GM20000 (cell line): ENCODE measurements at places on chromosomes 2 and 18.

GRCh38 chr18:21313576-21313975, 71.5 kb downstream of the GREB1L start:
- DNase-seq: no peak

- DNase-seq: no peak
Measured at GRCh38 chr2:148909114-148909513, 34.1 kb downstream of the KIF5C start.

DNA sequence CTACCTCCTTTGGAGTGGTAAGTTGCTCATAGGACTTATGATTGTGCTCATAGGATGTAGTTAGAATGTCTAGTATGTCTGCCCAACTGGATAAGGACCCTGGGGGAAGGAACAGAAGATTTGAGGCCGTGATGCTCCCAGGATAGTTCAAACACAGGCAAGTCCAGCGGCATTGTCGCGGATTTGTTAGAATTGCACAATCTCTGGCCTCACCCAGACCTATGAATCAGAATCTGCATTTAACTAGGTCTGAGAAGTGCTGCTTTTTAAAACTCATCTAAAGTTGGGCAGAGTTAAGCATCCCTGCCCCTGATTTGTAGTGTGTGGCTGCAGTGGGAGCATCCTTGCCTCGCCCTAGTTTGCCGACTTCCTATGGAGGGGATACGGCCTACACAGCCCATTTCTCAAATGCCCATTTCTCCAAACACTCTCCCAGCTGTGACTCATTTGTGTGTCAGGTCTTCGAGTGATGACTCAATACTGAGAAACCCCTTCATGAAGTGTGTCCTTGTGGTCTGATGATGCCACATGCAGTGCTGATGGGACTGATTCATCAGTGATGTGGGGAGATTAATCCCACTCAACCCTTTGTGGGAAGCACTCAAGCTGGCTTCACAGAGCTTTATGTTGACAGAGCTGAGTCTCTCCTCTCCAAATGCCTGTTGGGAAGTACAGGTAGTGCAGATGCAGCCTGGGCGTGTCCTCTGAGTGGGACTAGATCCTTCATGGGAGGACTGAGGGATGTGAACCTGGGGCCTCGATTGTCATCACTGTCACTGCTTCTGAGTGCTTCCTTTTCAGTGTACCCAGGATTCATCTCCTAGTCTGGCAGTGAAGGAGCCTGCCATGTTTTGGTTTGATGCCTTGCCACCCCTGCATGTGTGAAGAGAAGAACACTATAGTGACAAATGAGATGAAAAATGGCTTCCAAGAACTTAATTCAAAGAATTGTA, 18.7 kb downstream of the SMIM21 start:
- no peak for DNase-seq

- DNase-seq: no peak
Measured at GRCh38 chr2:60285626-60286316, 267.7 kb downstream of the BCL11A start.

DNA sequence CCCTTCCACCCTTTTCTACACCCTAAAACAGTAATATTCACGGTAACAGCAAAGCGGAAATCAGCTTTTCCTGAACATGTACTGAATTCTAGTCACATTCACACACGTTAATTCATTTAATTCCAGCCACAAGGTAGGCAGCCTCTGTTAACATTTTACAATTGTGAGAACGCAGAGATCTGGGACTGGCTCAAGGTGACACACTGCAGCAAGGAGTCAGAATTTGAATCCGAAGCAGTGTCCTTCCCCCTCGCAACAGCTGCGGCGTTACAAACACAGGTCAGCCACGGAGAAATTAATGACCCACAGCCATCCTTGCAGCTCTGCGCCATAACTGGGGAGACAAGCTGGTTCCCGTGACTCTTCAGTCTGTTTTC, 818 bp upstream of the SLC20A1 start:
- DNase-seq: no peak

GRCh38 chr2:208099682-208100470, 24.4 kb downstream of the CRYGD start:
- DNase-seq: no peak

GRCh38 chr2:20168048-20168726, 56.7 kb downstream of the SDC1 start:
- no peak for DNase-seq

GRCh38 chr2:207935121-207935990, 90.0 kb downstream of the PLEKHM3 start:
- no peak for DNase-seq

DNA sequence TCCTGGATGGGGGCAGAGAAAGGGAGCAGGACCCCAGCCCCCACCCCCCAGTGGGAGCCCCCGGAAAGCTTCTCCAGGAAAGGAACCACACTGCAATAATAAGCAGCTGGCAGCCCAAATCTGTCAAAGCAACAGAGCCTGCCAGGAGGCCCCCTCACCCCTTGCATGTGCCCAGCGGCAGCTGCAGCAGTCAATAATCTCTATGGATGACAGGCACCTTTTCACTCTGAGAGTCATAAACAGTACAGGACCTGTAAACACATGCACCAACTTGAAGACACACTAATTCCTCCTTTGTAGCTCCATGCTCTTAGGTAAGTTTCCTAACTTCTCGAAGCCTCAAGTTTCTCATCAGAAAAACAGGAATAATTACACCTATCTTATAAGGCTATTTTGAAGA, 26.2 kb upstream of the KDM3A start:
- DNase-seq: no peak

GRCh38 chr18:68735483-68736343, 20.8 kb upstream of the TMX3 start:
- peak; percentile 56 for DNase-seq

- no peak for DNase-seq
Measured at GRCh38 chr2:98909317-98910211, 26.5 kb downstream of the CRACDL start.
